ENCODE measurements at places on chromosomes 7 and 10. TPM values are rescaled to one million over a fixed set of nuclear protein-coding genes. Genes with fewer than 3 reads are reported as not detected.

- DNase-seq, result no peak
- no peaks in the 10 kb centered on the region for H3K27me3 ChIP-seq
- H3K36me3 ChIP-seq, result no peaks in the 10 kb centered on the region
- H3K27ac ChIP-seq, result peak overlapping the region; percentile 74
- no peak overlapping the region for H3K4me3 ChIP-seq
These were observed 30.2 kb downstream of the UNC5B start for GRCh38 chr10:71242622-71243009.

- peak overlapping the region; percentile 16 for H3K27ac ChIP-seq
- no peaks in the 10 kb centered on the region for H3K36me3 ChIP-seq
- no peaks in the 10 kb centered on the region for H3K4me1 ChIP-seq
- no peaks in the 10 kb centered on the region for H3K27me3 ChIP-seq
- no peak overlapping the region for H3K4me3 ChIP-seq
These were observed 158.0 kb upstream of the RHEB start for GRCh38 chr7:151677581-151678226.

DNA sequence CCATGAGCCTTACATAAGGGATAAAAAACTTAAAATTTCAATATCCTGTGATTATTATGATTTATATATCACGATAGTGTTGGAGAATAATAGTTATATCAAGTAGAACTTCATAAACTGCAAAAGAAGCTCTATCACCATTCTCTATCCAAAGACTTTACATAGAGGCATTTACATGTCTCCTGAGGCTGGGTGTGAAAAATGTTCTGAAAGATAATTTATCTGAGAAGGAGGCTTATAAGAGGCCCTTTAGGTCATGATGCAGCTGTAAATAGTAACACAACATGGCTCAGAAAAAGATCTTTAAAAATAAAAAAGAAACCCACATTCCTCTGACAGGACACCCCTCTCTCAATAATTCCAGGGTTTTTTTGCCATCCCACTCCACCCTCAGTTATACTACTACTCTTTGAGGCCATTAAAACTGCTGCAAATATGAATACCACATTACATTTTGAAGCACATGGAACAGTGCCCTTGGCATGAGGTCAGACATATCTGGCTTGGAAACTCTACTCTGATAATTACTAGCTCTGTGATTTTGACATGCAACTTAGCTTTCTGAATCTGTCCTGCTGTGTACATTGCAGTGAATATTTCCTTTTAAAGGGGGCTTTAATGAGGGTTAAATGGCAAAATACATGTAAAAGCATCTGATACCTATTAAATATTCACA, 55.5 kb downstream of the SLC16A12 start:
- H3K36me3 ChIP-seq, result no peaks in the 10 kb centered on the region
- H3K27me3 ChIP-seq, result no peaks in the 10 kb centered on the region
- peak overlapping the region; percentile 79 for H3K27ac ChIP-seq
- peaks cover 14% of the 10 kb centered on the region for H3K4me1 ChIP-seq
- H3K4me3 ChIP-seq, result no peak overlapping the region
- no peak for DNase-seq

GRCh38 chr10:77478247-77478961, 159.2 kb downstream of the KCNMA1 start:
- H3K27ac ChIP-seq, result no peak overlapping the region
- no peak overlapping the region for H3K4me3 ChIP-seq
- H3K4me1 ChIP-seq, result no peaks in the 10 kb centered on the region
- no peak for DNase-seq
- H3K36me3 ChIP-seq, result no peaks in the 10 kb centered on the region
- H3K27me3 ChIP-seq, result no peaks in the 10 kb centered on the region

GRCh38 chr7:76048668-76048988, 722 bp downstream of the MDH2 start:
- no peaks in the 10 kb centered on the region for H3K27me3 ChIP-seq
- H3K36me3 ChIP-seq, result no peaks in the 10 kb centered on the region
- H3K4me1 ChIP-seq, result no peaks in the 10 kb centered on the region

DNA sequence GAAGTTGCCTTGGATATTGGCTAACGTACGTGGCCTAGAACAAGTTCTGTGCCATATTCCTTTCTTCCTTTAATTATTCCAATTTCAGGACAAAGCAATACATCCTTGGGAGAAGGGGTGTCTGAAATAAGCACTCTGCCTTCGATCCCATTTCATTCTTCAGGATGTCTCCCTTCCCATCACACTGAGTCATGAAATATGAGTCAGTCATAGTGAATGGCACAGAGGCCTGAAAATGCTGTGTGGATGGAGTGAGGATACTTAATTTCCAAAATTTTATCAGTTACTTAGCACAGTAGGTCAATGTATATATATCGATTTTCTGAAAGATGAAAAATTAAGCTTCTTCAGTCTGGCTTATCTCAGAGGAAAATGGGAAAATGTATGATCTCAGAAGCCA, 19.5 kb downstream of the EVX1 start:
- H3K4me1 ChIP-seq, result no peaks in the 10 kb centered on the region
- H3K36me3 ChIP-seq, result no peaks in the 10 kb centered on the region
- no peak overlapping the region for H3K4me3 ChIP-seq
- no peaks in the 10 kb centered on the region for H3K27me3 ChIP-seq
- no peak for DNase-seq
- no peak overlapping the region for H3K27ac ChIP-seq

DNA sequence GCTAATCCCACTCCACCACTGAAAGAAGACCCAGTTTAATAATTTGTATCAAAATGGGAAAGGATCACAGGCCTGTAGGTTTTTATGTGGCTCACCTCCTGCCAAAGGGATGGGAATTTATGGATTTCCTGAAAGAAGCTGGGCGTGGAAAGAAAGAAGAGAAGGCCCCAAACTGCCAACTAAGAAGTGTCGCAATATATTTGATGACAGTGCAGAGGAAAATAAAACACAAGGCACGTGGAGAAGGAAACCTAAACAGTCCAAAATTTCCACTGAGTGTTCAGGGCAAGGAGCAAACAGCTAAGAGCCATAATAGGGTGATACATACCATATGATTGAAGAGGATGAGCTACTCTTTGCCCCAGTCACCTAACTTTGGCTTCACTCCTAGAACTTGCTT, 667.2 kb downstream of the GATA3 start:
- no peaks in the 10 kb centered on the region for H3K36me3 ChIP-seq
- no peak overlapping the region for H3K4me3 ChIP-seq
- H3K4me1 ChIP-seq, result no peaks in the 10 kb centered on the region
- H3K27me3 ChIP-seq, result no peaks in the 10 kb centered on the region
- DNase-seq, result no peak
- H3K27ac ChIP-seq, result peak overlapping the region; percentile 25

The PDGFA gene
- 33.4 TPM for total RNA-seq

The AGR2 gene
- 156 TPM for total RNA-seq

The TBL2 gene
- total RNA-seq, result 32.1 TPM

The DUSP5 gene
- total RNA-seq, result 35.4 TPM

The PNLIPRP1 gene
- not detected for total RNA-seq

The KLLN gene
- 0.44 TPM for total RNA-seq

The LGI1 gene
- 0.15 TPM for total RNA-seq
